ENCODE measurements at places on chromosomes 7 and 10.

GRCh38 chr10:50614444-50615137 is 9.2 kb downstream of the SGMS1 start:
- DNase-seq, result no peak

- DNase-seq, result no peak
Measured at GRCh38 chr7:521221-522070, 1.8 kb upstream of the PDGFA start.

DNA sequence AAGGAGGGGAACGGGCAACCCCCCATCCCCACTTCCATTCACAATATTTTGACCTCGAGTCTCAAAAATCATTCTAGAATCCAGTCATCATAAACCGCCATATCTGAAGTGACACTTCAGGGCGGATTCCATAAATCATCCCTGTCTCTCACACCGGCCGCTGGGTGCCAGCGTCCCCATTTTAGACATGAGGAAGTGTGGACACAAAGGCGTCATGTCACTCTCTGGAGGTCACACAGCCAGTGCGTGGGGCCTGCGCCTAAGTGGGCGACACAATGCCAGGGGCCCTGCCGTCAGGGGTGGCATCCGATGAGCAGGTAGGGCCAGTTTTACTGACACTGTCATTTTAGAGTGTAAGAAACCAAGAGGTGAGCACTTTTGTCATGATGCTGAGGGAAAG is 19.5 kb downstream of the KCNH2 start:
- no peak for DNase-seq

DNA sequence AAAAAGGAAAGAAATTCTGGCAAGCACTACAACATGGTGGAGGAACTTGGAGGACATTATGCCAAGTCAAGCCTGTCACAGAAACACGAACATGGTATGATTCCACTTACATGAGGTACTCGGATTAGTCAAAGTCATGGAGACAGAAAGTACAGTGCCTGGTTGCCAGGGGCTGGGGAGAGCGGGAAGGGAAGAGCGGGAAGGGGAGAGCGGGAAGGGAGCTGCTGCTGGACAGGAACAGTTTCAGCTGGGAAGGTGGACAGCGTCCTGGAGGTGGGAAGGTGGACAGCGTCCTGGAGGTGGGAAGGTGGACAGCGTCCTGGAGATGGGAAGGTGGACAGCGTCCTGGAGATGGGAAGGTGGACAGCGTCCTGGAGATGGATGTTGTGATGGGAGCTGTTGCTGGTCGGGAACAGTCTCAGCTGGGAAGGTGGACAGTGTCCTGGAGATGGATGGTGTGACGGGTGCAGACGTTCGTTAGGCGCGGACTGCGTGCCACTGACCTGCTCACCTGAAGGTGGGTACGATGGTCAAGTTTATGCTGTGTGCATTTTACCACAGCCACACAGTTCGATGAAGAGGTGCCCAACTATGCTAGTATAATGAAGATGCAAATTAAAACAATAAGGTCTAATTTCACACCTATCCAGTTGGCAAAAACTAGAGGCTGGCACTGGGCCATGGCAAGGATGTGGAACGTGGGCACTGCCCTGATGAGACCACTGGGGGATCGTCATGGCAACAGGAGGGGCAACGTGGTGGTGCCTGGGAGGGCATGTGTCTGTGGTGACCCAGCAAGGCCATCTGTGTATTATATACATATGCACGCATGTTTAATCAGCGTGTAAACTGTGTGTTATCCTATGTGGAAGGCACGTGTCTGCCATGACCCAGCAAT is 103.8 kb downstream of the NKX6-2 start:
- peak; percentile 25 for DNase-seq

DNA sequence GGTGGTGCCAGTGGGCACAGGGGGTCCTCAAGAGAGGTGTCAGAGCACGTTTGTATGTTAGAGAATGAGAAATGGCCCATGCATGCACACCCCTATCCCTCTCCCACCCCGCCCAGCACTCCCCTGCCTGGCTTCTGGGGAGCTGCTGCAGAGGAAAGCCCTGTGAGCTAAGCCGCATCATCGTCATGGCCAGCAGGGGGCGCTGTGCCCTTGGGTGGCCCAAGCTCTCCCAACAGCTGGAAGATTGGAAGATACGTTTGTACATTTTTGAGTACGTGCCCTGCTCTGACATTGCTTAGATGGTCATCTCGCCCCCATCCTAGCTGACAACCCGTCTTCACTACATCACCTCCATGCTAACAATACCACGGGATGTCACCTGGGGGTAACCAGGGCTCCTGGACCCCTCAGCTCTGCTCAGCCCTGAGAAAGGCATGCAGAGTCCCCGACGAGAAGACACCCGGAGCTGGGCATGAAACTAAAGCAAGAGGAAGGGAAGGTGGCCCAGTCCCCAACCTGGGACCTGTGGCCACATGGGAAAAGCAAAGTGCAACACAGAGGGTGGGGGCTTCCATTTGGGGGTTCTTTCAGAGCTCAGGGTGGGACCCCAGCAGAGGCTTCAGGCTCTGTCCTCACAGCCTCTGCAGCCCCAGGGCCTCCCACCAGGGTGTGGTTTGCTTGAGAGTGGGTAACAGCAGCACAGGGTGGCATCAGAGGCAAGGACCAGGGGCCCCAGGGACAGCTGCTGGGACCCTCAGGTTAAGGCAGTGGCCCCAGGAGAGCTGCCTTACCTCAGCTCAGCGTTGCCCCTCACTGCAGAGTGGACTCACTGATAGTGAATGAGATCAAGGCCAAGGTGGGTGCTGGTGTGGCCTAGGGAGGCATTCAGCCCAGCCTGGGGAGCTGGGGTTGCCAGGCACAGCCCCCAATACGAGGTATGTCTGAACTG is 136.6 kb downstream of the PTPN20 start:
- DNase-seq, result no peak

- no peak for DNase-seq
Measured at GRCh38 chr7:104795086-104795485, 218.9 kb upstream of the KMT2E start.

DNA sequence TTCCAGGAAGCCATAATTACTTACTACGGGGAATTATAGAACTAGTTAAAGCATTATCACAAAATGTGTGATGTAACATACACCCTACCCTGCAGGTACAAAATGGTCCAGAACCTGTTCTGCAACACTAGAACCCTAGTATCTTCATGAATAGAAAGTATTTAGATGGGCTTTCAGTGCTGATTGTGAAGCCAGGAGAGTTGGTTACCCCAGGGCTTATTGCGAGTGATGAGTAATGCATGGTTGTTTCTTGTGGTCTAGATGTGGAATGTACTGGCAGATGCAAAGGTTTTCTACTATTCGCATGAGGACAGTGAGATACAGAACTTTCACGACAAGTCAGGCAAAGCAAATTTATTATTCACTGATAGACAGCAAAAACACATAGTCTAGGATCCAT is 33.6 kb upstream of the AGR3 start:
- DNase-seq, result peak; percentile 69

DNA sequence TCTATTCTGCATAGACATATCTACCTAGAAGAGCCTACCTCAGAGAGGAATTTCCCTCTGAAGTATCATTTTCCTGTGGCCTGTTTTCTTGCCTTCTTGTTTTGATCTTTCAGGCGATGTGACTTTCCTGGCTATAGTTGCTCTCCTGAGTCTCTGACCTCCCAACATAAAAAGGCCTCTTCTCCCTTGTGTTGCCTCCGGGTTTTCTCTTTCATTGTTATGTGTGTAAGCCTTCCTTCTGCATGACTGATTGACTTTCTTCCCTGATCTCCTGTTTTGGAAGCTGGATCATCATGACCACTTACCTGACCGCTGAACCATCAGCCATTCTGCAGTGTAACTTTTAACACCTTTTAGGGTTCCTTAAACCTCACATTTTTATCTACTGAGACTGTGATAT is 441.5 kb upstream of the ETV1 start:
- no peak for DNase-seq

GRCh38 chr10:35335133-35336083 is 901 bp upstream of the CCNY start:
- no peak for DNase-seq

DNA sequence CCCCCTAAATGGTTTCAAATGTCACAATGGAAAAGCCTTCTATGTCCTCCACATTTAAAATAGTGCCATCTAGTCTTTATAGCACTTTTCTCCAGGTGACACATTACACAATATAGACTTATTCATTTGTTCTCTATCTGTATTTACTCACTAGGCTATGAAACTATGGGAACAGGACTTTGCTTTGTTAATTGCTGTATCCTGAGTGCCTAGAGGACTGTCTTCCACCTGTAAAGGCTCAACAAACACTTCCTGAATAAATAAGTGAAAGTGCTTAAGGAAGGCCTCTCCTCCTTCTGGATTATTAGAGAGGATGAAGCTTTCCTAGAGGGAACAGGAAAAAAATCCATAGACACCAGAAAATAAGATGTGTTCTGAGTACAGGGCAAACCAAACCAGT is 397.6 kb upstream of the LRRN3 start:
- no peak for DNase-seq

GRCh38 chr7:139658908-139659675 is 118.7 kb downstream of the HIPK2 start:
- no peak for DNase-seq

All from RWPE2 (cell line).